ENCODE measurements at places on chromosomes 4 and X.

- no peak for DNase-seq
These were observed 307.2 kb downstream of the SLC7A11 start for GRCh38 chr4:137934911-137935310.

DNA sequence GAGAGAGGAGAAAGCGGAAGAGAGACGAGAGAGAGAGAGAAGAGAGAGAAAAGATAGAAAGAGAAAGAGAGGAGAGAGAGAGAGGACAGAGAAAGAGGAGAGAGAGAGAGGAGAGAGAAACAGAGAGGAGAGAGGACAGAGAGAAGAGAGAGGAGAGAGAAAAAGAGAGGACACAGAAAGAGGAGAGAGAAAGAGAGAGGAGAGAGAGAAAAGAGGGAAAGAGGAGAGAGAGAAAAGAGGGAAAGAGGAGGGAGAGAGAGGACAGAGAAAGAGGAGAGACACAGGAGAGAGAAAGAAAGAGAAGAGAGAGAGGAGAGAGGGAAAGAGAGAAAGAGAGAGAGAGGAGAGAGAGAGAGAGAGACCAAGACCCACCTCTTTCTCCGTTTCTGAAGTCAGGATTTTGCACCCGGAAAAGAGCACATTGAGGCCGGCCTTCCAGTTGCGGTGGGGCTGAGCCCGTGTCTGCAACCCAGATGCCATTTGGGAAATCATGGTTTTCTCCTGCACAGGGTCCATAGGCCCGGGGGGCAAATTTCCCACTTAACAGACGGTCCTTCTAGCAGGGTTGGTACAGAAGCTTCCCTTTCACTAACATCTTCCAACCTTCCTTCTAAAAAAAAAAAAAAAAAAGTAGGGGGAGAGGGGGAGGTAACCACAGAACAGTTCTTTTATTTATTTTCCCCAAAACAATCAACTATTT is 60.9 kb downstream of the CRLF2 start:
- DNase-seq, result no peak

- DNase-seq, result no peak
These were observed 470.8 kb upstream of the IGFBP7 start for GRCh38 chr4:57580710-57581599.

- DNase-seq, result no peak
These were observed 19.6 kb upstream of the ABRAXAS1 start for GRCh38 chr4:83504503-83504902.

GRCh38 chrX:19695884-19696283 is 180.6 kb upstream of the MAP3K15 start:
- DNase-seq, result no peak

DNA sequence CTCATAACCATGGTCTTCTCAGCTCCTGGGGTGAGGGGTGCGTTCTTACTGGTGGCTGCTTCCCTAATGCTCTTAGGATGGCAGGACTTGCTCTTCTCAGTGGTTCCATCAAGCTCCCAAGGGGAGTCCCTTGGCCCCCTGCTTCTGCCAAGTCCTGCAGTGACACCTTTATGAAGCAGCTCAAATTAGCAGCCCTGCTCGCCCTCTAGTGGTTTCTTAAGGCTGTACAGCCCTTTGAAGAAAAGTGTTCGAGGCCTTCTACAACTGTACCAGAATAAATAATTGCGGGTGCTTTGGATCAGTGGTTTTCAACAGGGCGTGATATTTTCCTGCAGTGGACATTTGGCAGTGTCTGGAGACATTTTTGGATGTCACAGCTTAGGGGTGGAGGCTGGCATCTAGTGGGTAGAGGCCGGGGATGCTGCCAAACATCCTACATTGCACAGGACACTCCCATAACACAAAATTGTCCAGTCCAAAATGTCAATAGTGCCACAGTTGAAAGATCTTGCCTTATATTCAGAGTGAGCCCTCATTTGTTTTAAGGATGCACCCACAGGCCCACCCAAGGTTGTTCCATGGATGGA is 204.7 kb upstream of the S100G start:
- peak; percentile 41 for DNase-seq

DNA sequence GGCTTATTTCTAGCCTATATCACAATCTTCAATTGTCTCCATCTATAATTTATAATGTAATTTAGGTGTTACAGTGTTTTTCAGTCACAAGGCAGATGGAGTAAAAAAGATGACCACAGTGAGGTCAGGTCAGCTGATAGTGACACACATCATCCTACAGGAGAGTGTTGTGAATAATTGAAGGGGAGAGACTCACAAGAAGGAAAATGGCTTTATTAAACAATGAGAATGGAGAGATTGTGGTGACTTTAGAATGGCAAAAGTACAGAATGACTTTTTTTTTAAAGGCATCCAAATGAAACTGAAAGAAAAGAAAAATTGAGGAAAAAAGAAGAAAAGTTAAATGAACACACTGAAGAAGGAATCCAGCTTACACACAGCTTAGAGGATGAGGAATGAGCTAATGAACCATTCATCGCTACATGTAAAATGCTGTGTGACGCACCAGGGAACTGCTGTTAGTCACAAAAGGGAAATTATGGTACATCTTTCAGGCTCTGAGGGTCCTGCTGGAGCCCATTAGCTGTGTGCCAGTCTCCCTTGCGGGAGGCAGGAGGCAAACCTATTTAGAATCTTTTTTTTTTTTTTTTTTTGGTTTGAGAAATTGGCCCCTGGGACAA is 56.6 kb downstream of the SPRY1 start:
- DNase-seq, result no peak

DNA sequence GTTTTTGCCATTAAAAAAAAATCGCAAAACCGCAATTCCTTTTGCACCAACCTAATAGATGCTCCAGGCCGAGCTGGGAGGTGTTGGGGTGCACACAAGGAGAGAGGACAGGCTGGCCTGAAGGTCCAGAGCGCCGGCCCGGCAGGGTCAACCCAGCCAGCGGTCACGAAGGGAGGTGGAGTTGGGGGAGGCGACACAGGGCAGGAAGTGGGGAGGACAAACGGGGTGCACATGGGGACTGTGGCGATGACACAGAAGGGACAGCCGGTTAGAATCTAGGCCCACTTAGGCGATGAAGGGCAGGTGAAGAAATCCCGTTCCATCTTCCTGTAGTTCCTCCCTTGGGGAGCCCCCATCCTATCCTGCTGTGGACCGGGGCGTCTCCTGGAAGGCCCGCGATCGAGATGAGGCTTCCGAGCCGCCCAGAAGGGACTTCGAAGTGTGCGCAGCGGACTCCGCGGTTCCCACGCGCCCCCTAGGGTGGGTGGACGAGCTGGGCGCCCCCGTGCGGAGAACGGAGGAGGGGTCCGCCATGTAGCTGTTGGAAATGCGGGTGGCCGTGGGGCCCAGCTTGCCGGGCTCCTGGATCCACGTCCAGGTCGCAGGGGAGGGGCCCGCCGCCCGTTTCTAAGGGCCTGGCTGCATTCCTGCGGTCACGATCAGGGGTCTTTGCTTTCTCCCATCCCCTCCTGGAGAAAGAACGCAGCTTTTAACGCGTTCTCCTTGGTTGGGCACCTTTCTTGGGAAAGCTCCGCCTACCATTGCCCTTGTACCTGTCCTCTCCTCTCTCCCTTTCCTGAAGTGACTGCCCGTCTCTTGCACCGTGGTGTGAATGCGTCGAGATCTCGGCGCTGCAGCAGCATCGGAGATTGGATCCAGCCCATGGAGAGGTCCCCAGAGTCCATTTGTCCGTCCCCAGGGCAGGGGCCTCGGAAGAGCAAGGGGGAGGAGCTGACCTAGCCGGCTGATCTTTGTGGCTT is 17.0 kb upstream of the HPF1 start:
- no peak for DNase-seq

DNA sequence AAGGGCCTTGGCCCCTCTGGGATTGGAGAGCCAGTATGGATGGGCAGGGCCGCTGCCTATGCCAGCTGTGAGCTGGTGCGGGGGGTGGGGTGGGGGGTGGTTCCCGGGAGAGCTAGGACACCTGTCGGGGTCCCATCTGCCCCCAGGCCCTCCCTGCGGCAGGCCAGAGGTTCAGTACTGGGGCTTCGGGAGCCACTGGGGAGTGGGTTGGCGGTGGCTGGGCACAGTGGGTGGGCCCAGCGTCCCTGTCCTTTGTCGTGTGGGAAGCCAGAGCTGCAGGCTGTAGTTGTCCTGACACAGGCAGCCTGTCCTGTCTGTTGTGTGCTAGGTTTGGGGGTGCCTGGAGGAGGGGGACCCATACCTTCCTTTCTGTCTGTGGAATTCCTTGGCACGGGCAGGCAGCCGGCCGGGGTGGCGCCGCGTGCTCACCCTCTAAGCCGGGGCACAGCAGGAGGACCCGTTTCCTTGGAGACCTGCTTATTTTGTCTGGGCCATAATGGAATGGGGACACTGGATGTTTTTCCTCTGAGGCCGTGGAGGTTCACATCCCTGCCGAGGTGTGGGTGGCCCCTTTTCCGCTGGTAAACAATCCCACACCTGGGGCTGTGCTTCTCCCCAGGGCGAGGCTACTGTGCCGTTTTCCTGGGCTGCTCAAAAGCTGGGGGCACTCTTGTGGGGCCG is 14.8 kb downstream of the DOK7 start:
- DNase-seq, result no peak

- no peak for DNase-seq
These were observed 113.1 kb upstream of the VCX2 start for GRCh38 chrX:8284131-8284530.

DNA sequence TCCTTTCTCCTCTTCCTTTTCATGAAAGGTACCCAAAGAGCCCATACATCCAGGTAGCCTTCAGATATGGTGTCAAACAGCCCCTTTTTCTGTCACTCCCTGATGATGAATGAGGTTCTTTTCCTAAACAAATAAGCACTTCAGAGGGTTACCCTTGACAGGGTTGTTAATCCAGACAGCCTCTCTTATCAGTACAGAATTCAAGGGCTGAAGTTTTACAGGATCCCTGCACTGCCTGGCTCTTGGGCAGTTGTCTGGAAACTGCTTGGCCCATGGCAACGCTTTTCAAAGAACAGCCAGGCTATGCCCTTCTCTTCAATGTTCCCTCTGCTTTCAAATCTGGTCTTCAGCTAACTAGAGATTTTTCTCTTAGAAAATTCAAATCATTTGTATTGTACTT is 352.6 kb upstream of the FAM241A start:
- no peak for DNase-seq

DNA sequence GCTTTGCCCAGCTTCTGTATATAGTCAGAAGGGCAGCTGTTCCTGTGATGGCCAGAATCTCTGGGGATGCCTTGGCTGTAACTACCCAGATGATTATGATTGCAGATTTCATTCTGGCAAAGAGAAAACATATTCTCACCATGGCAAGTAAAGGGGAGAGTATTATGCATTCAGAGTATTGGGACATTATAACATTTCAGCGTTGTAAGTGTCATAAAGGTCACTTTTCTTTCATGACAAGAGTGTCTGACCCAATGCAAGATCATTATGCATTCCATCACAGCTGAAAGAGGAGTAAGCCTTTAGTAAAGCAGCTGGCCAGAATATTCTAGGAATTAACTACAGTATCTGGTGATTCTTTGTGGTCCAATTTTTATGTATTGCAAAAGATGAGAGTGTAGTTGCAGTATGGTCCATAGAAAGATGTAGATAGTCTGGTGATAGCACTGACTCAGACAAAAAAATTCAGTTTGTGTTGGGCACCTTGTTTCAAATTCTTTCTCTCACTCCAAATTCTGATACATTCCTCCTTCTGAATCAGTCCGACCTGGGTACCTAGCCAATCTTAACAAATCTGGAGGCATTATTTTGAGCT is 2366.3 kb downstream of the PCDH7 start:
- DNase-seq, result no peak

GRCh38 chrX:133550665-133551485 is 135.6 kb upstream of the GPC4 start:
- DNase-seq, result no peak

GRCh38 chr4:138005486-138005885 is 236.7 kb downstream of the SLC7A11 start:
- DNase-seq, result no peak

- DNase-seq, result no peak
These were observed 131.9 kb upstream of the RADX start for GRCh38 chrX:106479920-106480319.

DNA sequence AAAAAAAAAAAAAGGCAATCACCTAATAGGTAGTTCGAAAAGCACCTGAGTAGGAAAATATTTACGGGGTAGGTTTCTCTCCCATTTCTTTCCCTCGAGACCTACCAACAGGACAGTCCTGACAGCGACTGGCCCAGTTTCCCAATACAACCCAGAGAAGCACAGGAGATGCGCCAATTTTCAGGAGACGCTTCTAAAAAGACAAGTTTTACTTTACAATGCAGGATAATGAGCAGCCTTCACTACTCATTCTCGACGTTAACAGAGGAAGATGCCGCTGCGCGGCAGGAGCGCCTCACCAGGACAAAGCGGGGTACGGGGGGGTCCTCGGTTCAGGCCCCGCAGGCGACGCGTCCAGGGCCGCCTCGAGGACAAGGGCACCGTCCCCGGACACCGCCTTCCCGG is 708 bp downstream of the BCLAF3 start:
- no peak for DNase-seq

DNA sequence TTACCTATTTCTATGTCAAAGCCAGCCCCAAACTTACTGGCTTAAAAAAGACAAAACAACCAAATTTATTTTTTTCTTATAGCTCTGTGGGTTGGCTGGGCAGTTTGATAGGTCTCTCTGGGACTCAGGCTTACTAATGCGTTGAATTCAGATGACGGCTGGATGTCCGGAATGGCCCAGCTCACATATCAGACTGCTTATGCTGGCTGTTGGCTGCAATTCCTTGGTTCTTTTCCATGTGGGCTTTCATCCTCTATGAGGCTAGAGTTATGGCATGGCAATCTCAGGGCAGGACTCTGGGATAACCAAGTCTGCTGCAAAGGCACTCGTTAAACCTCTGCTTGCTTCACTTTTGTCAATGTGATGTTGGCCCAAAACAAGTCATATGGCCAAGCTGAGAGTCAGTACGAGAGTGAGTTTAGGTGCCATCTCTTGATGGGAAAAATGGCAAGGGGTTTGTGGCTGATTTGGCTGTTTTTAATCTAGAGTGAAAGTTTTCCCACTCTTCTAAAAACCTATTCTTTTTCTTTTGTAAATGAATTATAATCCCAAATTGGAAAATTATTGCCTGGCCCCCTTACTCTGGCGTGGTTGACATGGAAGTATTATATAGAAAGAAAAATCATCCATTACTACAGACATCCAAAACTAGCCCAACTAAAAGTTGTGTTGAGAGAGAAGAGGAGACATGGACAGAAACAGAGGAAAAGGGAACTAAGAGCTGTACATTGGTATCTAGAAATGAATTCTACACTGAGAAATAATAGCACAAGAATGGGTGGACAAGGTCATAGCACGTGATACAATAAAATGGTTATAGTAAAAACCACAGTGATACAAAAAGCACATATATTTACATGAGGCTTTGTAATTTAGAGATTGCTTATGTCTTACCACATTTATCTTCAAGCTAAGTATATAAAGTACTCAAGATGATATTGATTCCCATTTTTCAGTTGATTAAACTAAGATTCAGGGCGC is 6.6 kb downstream of the PRIMPOL start:
- DNase-seq, result no peak

Measured in DND-41 (cell line).